ENCODE measurements at places on chromosomes 16 and 17.
A peak's percentile ranks its signal among the peaks of the same experiment; 100 is the strongest.

GRCh38 chr17:18037486-18037885 lies 1.5 kb downstream of the ATPAF2 start:
- DNase-seq = no peak

DNA sequence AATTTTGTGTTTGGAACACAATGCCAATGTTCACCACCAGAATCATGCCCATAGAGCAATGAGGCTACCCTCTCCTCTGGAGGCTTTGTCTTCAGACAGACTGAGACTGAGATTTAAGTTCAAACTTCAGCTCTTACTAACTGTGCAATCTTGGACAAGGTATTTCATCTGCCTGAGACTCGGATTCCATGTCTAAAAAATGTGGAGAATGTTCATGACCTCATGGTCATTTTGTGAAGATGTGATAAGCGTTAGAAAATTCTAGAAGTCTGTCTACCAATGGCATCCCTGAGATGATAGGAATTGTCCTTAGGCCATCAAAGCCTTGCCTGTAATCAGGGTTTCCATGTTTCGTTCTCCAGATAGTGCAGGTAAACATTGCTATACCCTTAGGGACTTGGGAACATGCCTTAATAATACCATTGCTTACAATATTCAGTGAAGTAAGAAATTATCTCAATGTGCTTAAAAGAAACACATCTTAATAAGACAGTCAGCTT lies 388.2 kb upstream of the MAF start:
- no peak for DNase-seq

DNA sequence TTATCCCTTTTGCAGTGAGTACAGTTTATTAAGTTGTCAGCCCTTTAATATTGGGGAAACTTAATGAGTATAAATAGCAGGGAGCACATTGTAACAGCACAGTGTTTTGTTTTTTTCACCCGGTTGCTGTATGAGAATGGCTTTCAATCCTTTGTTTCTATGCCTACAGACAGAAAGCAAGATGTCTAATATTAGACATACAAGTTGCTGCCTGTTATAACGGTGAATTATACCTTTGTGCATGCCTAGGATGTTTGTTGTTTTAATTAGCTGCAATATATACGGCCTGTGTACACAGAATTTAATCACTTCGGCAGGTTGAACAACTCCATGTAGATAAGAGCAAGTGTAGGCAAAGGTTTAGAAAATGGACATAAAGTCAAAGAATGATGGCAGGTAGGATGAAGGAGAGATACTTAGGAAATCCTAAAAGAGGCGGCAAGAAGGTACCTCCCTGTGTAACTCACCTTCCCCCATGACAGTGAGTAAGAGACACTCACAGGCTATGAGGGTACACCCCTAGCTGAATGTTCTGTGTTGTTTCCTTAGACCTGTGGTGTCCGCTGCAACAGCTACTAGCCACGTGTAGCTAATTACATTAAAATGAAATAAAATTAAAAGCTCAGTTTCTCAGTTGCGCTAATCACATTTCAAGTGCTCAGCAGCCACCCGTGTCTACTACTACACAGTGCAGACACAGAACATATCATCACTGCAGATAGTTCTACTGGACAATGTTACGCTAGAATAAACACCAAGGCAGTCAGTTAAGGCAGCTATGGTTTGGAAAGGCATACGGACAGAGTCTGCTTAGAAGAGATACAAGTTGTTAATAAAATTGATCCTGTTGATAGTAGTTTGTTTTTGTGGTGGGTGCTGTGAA lies 10.9 kb downstream of the SLC7A6OS start:
- DNase-seq = no peak

- DNase-seq = no peak
Observed at GRCh38 chr16:72711823-72712222, 336.1 kb downstream of the ZFHX3 start.

DNA sequence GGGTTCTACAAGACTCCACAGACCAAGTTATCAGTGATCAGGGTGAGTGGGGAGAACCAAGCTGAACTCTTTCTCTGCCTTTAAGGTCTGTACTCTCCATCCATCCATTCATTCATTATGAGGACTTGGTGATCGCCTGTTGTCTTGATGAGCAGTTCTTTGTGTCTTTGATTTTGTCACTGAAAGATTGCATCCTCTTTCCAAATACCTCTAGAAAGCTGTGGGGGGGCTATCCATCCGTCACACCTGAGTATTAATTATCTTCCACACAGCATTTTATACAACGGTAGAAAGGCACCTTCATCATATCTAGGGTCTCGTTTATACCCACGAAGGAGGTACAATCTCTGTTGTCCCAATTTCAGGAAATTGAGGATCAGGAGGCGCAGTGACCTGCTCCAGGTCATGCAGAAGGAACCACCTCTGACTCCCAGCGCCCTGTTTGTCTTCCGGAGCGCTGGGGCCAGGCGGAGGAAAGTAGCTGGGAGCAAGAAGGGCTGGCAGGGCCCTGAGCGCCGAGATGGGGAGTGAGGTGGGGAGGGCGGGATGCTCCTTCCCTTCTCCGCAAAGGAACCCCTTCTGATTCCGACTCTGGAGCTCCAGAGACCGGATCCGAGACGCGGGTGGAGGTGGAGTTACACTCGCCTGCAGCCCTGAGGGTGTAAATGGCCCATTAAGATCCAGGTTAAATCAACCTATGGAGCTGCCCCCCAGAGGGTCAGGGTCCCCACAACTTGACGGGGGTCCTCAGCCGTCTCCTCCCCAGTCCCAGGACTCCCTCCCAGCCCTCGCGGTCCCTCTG lies 605 bp upstream of the ABAT start:
- no peak for DNase-seq

DNA sequence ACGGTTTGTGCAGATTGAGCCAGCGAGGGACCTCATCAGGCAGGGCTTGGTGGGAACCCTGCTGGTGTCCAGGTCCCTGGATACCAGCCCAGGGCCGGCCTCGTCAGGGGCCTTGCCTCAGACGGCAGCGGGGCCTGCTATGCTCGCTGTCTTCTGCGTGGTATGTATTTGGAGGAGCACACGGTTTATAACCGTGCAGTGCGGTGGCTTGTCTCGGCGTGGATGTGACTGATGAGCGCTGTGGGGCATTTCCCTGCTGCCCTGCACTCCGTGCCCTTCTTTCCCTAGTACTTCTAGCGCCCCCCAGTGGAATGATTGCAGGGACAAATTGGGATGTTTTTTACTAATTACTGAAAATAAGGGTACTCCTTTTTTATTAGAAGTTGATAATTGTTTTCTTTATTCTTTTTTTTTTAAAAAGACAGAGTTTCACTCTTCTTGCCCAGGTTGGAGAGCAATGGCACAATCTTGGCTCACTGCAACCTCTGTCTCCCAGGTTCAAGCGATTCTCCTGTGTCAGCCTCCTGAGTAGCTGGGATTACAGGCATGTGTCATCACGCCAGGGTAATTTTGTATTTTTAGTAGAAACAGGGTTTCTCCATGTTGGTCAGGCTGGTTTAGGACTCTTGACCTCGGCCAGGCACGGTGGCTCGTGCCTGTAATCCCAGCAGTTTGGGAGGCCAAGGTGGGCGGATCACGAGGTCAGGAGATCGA lies 15.3 kb downstream of the TBCD start:
- DNase-seq = no peak

GRCh38 chr16:3951861-3952736 lies 71.6 kb upstream of the CREBBP start:
- DNase-seq = no peak

GRCh38 chr16:82384949-82385348 lies 214.9 kb upstream of the MPHOSPH6 start:
- no peak for DNase-seq

- DNase-seq = no peak
Observed at GRCh38 chr17:57289613-57290012, 33.3 kb downstream of the MSI2 start.

GRCh38 chr16:47732523-47733111 lies 271.5 kb downstream of the PHKB start:
- peak; percentile 72 for DNase-seq

GRCh38 chr16:4180511-4180910 lies 61.4 kb downstream of the SRL start:
- no peak for DNase-seq

GRCh38 chr17:43782913-43783680 lies 2.9 kb downstream of the CFAP97D1 start:
- no peak for DNase-seq
